DMS153 (cell line): ENCODE measurements at places on chromosomes 13 and 19.

GRCh38 chr19:42965176-42965575 is 28.2 kb upstream of the PSG7 start:
- DNase-seq: no peak

DNA sequence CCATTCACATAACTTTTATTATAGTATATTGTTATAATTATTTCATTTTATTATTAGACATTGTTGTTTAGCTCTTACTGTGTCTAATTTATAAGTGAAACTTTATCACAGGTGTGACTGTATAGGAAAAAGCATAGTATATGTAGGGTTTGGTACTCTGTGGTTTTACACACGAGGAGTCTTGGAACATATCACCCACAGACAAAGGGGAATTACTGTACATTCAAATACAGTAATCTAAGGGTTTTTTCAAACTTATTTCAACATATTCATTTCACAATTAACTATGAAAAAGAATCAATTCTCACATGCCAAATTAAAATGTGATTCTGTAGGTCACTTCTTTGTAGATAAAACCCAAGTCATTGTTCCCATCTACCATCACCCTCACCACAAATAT is 46.0 kb downstream of the RBM26 start:
- DNase-seq: no peak

GRCh38 chr19:33948651-33949335 is 152.1 kb downstream of the KCTD15 start:
- DNase-seq: no peak

- DNase-seq: no peak
Measured at GRCh38 chr13:19606152-19606551, 27.3 kb upstream of the MPHOSPH8 start.

GRCh38 chr19:45161738-45162607 is 1.2 kb upstream of the NKPD1 start:
- DNase-seq: no peak

DNA sequence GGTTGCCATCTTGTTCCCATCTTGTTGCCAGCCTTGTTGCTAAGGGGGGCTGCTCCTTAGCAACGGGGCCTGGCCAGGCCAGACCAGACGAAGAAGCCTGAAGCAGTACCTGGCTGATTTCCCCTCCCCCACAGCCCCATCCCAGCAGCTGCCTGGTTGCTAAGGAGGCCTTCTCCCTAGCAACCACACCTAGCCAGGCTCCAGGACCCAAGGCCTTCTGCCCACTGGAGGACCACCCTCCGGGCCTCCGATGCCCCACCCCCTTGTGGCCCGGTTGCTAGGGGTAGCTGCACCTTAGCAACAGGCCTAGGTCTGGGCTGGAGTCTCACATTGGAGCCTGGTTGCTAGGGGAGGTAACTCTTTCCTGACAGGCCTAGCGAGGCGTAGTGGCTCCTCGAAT is 3.9 kb downstream of the PRRG2 start:
- no peak for DNase-seq

DNA sequence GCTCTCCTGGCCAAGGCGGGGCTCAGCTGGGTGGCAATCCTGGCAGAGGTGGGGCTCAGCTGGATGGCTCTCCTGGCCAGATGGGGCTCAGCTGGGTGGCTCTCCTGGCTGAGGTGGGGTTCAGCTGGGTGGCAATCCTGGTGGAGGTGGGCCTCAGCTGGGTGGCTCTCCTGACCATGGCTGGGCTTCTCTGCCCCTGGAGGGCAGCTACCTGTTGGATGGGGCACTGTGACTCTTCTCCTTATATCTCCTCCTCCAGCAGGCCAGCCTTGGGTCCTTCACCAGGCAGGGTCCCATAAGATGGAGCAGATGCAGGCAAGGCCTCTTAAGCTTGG is 16.7 kb downstream of the ZFR2 start:
- no peak for DNase-seq

GRCh38 chr19:28169168-28169887 is 1043.6 kb downstream of the UQCRFS1 start:
- no peak for DNase-seq

DNA sequence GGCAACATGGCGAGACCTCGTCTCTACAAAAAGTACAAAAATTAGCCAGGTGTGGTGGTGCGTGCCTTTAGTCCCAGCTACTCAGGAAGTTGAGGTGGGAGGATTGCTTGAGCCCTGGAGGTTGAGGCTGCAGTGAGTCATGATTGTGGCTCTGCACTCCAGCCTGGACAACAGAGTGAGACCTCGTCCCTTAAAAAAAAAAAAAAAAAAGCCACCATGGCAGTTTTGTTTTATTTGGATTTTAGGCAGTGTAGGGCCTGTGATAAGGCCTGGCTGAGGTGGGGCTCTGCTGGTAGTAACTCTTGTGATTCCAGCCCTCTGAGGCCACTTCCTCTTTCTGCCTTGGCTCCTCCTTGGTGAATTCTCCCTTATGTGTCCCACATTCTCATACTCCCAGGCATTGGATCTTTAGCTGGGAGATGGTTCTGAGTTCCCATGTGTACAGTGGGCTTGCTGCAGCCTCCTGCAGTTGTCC is 39.2 kb downstream of the GATAD2A start:
- no peak for DNase-seq
